Mucosa of gallbladder (tissue), 1 donor: ENCODE measurements at places on chromosomes 2 and 18.

- DNase-seq: no peak
Measured at GRCh38 chr2:25400576-25401216, 59.0 kb upstream of the DNMT3A start.

DNA sequence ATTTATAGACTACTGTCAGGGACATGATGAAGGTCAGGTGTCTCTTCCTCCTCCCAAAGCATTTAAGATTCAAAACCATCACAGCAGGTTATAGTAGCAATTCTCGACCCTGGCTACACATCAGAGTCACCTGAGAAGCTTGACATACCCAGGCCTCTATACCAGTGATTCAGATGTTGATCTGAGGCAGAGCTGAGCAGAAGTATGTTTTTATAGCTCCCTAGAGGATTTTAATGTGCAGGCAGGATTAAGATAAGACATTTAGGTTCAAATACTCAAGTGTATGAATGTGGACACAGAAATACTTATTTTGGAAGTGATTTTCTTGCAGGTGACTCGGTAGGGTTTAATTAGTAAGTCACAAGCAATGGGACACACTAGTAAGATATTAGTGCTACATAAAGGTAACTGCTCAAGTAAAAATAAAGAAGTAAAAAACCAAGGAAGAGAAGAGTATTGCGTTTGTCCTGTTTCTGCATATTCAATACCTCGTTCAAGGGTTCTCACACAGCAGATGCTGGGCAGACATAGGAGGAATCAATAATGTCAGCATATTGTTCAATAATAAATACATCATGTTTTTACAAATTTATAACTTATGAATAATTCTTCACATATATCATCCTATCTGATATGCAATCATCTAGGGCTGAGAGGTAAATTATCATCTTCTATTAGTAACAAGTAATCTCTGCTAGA, 7.0 kb downstream of the GCFC2 start:
- DNase-seq: no peak

DNA sequence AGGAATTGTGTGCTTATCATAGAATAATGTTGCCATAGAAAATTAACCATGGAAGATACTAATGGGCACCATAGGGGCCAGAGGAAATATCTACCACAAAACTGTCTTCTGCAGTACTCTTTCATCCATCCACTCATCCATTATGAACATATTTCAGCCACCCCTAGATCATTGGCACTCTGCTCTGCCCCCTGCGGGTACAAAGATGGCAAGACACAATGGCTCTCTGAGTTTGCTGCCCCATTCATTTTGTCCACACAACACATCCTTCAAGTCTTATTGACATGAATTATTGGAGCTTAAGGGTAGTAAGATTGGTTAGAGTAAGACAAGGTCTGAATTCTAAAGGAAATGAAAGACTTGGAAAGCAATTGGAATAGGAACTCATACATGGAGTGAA, 1224.7 kb upstream of the CELF4 start:
- DNase-seq: no peak

DNA sequence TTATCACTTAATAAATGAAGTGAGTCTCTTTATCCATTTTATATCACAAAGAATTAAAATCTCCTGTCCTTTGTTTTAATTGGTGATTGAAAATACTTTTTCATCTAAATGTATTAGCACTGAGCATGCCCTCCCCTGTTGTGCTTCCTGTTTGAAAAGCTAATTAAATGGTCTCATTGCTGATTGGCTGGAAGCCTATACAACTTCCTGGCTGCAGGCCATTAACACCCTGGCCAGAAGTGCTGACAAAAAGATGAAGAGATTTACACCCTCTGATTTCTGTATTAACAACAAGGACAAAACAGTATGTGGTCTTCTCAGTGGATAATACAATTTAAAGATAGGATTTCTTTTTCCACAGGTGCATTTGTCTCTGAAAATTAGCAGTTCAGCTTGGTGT, 548.0 kb downstream of the DCC start:
- no peak for DNase-seq

GRCh38 chr2:197913084-197913483, 108.7 kb downstream of the PLCL1 start:
- DNase-seq: no peak

DNA sequence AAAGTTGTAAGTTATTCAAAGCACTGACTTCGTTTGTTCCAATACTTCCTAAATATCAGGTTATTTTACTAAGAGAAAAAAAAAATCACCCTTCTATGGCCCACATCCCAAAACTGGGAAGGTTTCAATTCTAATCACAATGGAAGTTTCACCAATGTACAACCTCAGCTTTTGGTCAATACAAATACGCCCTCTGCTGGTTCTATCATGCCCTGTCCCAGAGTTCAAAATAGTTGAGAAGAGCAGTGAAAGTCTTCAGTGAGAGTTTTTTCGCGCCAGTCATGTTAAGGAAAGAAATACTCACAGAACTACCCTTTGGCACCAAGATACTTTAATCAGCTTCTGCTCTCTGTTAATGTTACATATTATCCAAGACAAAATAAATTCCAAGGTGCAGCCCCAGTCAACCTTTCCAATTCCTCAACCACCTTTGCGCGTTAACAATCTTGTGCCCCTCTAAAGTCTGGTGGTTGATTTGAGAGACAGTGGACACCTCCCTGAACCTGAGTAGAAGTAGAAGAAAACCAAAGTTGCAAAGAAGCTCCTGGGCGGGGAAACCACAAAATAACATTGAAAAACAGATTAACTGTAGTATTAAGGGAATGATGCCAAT, 59.9 kb downstream of the SUMO1 start:
- peak; percentile 53 for DNase-seq

DNA sequence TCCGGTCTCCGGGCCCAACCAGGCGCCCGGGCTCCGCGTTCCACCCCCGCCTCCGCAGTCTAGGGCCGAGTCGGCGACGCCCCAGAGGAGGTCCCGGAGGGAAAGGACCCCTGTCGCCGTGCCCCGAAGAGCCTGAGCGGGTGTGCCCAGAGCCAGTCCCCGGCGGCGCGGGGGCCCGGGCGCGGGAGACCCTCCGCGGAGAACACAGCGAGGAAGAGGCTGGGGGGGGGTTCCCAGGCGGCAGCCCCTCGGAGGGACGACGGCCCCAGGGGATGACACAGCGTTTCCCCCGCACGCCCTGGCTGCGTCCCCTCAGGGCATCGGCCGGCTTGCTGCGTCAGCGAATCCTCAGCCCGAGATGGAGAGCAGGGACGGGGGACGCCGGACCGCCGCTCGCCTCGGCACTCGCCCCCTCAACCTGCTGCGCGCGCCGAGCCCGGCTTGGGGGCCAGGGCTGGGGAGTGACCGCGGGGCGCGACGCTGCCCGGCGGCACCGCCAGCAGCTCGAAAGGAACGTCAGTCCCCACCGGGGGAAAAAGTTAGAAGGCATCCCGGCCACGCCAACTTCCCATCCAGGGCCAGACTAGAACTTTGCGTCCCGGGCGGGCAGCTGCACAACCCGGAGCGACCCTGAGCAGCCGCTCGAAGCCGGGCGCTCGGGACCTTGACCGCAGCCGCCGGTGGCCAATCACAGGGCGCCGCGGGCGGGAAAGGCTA, 711 bp downstream of the SFXN5 start:
- DNase-seq: no peak

DNA sequence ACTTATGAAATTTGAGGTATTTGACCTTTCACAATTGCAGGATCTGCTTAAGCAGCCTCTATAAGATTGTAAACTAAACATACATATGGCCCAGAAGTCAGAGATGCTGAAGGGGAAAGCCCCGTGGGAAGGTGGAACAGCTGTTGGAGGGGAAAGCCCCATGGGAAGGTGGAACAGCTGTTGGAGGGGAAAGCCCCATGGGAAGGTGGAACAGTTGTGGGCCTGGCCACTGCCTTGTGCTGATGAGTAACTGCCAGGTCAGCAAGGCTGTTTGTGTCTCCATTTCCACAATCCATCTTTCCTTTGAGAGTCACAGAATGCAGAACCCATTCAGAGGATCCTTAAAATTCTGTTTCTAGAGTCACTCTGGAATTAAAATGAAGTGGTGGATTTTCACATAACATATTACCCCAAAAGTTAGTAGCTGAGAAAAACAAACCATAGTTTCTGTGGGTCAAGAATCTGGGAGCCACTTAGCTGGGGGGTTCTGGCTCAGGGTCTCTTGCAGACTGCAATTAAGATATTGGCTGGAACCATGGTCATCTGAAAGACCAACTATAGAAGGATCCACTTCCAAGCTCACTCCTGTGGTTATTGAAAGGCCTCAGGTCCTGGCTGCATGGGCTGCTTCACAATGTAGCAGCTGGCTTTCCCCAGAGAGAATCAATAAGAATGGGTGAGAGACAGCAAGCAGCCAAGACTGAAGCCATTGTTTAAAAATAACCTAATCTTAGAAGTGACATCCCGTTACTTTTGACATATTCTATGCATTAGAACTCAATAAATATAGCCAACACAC, 86.6 kb upstream of the CAVIN2 start:
- DNase-seq: no peak

DNA sequence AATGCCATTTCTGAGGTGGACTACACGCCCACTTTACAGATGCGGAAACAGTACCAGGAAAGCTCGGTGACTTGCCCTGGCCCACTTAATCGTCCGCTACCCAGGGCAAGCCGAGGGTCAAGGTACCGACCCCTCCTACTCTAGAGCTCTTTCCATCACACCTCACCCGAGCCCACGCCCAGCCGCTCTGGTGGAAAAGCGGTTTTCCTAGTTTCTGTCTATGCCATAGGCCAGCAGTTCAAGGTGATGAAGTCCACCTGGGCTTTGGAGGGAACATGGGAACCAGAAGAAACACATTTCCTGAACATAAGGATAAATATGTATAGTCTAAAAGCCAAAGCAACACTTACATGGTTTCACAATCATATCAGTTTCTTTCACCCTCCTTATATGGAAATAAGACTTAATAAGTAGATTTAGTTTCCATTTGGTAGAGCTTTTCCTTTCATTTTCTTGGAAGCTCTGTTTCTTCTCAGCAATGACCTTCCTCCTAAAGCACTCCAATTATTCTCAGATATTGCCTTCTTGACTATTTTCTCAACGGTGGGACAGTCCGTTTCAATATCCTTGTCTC, 567 bp downstream of the VWA3B start:
- DNase-seq: no peak

DNA sequence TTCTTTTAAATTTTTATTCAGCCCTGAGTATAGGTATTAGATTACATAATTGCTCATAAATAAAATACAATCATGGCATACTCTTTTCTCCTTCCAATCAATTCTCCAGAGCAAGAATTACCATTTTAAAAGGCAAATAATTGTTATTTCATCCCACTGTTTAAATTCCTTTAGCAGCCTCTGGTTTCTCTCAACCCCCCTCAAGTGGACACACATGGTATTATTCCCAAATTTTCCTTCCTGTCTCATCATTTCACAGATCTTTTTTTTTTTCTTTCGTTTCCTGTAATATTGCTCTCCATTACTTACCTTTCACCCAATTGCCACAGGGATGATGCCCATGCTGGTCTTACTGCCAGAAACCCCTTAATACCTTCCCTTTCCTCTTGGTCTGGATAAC, 385.2 kb downstream of the RIT2 start:
- no peak for DNase-seq

- DNase-seq: no peak
Measured at GRCh38 chr2:124317628-124318027, 292.5 kb downstream of the CNTNAP5 start.

- DNase-seq: no peak
Measured at GRCh38 chr2:224775647-224776046, 59.5 kb upstream of the CCDC195 start.

- DNase-seq: no peak
Measured at GRCh38 chr18:76957384-76958355, 135.3 kb downstream of the ZNF236 start.

GRCh38 chr2:31534636-31535035, 46.1 kb downstream of the SRD5A2 start:
- no peak for DNase-seq

GRCh38 chr18:57544936-57545660, 41.4 kb downstream of the FECH start:
- no peak for DNase-seq

- DNase-seq: no peak
Measured at GRCh38 chr2:172702451-172702850, 33.2 kb upstream of the RAPGEF4 start.

GRCh38 chr2:186558512-186559276, 31.2 kb upstream of the ITGAV start:
- no peak for DNase-seq

- no peak for DNase-seq
Measured at GRCh38 chr2:20526708-20527107, 79.8 kb downstream of the RHOB start.
